ENCODE measurements at places on chromosomes 5 and 9.
A peak's percentile ranks its signal among the peaks of the same experiment; 100 is the strongest.

DNA sequence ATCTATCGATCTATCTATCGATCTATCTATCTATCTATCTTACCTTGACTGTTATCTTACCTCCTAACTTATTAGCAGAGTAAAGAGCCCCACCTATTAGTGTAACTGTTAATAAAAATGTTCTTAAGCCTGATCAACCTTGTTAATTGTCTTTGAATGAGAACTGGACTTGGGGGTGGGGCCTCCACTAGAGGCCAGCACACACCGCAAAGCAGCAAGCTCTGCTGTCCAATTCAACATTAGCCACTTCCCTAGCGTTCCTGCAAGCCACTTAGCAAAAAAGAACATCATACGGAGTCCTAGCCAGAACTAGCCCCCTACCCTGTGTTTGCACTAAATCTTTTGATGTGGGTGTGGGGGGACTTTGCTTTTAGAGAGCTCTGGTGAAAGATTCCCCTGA is 515.8 kb downstream of the KDM4C start:
- DNase-seq, result peak; percentile 19

DNA sequence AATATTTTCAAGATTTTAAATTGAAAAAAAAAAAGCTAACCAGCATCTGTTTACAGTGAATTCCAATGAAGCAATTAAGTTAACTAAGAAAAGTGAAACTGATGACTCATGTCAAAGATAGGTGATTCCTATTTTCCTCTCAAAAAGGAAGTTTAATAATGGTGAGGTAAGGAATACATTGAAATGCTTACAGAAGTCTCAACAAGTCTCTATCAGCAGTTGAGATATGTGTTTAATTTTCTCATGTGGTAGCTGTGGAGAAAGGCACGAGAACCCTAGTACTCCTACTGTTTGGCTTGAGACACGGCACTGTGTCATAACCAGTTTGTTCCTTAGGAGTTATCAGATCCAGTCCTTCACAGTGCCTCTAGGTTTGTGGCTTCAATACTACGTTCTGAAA is 114.5 kb downstream of the SLC25A46 start:
- no peak for DNase-seq

DNA sequence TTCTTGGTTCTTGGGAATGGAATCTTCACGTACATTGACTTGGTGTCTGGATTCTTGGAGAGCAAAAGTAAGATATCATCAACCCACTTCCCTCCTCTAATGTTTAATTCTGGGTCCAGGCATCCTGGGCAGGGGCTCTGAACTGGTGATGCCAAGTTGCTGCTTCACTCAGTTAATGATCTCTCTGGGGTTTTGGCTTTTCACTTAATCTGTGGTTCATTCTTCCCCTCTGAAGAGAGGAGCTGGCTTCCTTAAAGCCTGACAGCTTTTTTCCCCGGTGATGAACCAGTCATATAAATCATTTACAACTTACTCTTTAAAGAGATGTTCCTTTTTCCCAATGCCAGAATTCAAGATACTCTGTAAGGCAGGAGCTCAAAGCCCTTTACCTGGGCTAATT is 65.9 kb downstream of the ARHGAP26 start:
- DNase-seq, result no peak

GRCh38 chr5:148972974-148973374 is 89.9 kb downstream of the SH3TC2 start:
- no peak for DNase-seq

DNA sequence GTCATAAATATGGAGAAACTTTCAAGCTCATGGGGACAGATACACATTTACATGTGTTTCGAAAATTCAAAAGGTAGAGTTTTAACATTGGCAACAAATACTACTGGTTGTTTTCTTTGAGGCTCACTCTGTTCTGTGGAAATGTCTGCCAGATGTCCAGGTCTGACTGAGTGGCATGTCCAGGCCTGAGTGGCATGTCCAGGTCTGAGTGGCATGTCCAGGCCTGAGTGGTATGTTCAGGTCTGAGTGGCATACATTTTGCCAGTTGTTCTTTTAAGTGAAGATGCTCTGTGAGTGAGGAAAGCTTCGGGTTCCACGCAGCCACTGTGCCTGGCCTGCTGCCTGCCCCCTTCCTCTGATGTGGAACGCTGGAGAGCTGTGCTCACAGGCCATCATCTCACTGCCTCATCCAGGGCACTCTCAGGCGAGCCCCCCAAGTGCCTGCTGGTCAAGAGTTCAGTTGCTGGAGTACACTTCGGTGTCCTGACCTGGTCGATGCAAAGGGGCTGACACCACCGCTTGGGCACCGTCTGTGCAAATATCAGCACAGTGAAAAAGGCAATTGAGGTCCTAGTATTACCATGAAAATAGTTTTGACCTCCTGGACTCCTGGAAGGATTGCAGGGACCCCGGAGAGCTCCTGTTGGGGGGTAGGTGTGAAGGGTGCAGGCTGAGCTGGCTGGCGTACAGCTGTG is 89.9 kb downstream of the EHMT1 start:
- DNase-seq, result no peak

DNA sequence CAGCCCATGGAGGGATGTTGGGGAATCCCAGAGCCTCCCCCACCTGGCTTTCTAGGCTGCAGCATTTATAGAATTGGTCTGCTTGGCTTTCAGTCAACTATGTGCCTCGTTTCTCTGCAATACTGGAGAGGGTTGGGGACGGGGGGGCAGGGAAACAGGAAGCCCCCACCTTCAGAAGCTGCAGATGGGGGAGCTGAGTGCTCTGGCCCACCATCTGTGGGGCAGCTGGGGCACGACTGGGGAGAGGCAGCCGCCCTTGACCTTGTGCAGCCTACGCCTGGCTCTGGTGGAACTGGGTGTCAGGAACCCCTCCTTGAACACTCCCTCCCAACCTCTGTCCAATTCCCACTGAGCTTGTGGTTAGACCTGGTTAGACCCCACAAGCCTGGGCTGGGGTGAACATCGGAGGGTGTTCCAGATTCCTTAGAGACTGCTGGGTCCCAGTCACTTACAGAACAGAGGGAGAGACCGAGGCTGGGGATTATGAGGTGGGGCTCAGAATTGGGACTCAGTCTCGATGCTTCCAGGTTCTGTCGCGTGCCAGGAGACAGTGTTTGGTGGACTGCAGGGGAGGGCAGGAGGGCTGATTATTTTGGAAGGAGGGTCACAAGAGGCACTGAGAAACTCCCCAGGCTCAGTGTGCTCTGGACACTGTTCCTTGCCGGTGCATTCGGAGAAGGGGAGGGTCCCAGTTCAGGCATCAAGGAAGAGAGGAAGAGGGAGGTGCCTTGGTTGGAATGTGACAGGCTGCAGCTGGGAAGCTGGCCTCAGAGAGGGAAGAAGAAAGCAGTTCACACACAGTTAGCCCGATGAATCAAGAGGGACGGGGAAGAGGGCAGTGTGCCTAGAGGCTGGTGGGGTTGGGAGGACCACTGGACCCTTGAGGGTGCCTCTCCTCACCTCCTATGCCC is 25.6 kb downstream of the COL27A1 start:
- peak; percentile 48 for DNase-seq

GRCh38 chr5:97478483-97478882 is 295.4 kb upstream of the RIOK2 start:
- no peak for DNase-seq

DNA sequence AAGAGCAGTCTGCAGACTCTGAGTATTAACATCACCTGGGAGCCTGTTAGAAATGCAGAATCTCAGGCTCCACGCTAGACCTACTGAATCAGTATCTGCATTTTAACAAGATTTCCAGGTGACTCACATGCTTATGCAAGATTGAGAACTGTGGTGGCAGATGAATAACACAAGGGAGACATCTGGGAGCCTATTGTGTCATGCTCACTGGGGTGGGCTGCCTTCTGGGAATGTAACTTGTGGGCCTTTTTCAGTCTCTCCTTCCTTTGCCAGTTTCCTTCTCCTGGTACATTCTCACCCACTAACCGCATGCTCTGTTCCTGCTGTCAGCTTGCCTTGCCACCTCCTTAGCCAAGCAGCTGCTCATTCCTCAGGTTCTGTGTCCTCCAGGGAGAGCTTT is 176.6 kb upstream of the C9orf72 start:
- no peak for DNase-seq

DNA sequence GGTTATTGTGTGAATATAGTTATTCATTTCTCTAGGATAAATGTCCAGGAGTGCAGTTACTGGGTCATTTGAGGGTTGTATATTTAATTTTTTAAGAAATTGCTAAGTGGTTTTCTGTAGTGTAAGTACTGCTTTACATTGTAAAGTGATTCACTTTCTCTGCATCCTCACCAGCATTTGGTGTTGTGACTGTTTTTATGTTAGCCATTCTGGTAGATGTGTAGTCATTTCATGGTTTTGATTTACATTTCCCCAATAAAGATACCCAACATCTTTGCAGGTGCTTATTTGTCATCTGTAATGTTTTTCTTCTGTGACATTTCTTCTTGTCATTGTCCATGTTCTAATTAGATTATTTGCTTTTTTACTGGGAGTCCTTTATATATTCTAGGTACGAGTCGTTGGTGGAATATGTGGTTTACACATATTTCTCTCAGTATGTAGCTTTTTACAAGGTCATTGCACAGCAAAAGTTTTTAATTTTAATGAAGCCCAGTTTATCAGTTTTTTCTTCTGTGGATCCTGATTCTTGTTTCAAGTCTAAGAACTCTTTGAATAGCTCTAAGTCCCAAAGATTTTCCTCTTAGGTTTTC is 34.0 kb downstream of the SCGB3A1 start:
- DNase-seq, result no peak

DNA sequence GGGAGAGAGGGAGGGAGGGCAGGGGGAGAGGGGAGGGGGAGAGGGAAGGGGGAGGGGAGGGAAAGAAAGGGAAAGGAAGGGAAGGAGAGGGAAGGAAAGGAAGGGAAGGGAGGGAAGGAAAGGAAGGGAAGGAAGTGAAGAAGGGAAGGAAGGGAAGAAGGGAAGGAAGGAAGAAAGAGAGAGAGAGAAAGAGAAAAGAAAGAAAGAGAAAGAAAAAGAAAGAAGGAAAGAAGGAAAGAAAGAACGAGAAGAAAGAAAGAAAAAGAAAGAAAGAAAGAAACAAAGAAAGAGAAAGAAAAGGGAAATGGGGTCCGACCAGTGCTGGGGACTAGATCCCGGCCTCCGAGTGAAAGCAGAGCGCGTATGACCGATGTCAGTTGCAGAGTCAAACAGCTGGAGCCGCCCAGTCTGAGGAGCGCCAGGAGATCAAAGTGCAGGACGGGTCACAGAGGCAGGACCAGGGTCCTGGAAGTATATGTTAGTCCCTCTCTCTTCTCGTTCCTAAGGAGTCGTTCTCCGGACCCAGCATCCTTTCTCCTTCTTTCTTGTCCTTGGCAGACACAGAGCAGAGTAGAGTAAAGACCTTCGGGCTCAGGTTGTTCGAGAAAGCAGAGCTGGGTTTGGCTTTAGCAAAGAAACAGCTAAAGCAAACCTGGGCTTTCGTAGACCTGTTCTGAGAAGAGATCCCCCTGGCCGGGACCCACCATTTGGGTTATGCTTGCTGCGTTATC is 305.4 kb upstream of the MSX2 start:
- peak; percentile 55 for DNase-seq

DNA sequence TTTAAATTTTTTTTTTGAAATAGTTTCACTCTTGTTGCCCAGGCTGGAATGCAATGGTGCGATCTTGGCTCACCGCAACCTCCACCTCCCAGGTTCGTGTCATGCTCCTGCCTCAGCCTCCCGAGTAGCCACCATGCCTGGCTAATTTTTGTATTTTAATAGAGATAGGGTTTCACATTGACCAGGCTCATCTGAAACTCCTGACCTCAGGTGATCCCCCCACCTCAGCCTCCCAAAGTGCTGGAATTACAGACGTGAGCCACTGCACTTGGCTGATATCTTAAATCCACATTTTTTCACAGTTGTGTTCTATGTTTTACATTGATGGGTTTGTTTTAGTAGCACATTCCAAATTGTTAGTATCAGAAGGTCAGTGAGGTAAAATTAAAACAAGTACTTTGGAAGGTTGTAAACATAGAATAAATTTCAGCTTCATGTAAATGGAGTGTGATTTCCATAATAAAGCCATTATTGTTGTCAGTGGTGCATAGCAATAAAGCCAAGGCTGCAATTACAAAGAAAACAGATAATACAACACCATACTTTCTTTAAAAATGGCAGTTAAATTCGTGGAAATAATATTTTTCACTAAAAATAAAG is 287.2 kb downstream of the ARRDC3 start:
- no peak for DNase-seq

DNA sequence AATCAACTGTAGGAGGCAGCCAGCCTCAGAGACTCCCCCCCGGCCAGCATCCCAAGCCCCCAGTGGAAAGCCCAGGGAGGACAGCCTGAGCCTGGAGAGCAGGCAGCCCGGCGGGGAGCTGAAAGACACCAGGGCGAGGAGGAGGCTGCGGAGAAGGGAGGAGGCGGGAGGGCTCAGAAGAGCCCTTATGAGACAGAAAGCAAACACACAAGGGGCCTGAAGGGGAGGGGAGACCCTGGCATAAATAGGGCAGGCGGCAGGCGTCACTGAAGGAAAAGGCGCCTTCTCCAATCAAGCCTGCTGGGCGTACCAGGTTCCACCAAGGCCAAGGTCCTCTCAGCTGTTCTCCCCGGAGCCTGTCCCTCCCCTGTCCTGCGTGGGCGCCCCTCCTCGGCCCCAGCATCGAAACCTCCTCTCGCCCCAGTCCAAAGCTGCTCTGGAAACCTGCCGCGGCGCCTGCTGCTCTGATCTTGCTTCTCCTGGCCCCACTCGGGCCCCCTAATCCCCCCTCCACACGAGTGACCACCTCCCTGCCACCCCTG is 1.3 kb downstream of the SLC9A3 start:
- no peak for DNase-seq

DNA sequence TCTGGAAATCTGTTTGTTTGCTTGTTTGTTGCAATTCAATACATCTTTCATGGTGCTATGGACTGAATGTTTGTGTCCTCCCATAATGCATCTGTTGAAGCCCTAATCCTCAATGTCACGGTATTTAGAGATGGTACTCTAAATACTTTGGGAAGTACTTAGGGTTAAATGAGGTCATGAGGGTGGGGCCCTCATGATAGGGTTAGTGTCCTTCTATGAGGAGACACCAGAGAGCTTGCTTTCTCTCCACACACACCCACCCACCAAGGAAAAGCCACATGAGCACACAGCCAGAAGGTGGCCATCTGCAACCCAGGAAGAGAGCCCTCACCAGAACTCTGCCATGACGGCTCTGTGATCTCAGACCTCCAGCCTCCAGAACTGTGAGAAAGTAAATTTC is 32.7 kb downstream of the DMGDH start:
- no peak for DNase-seq

- peak; percentile 76 for DNase-seq
Observed at GRCh38 chr9:214648-215493, at the start of gene DOCK8. DOCK8 (plus strand) TSS chr9:214865; CDS start chr9:214977, 112 bp downstream.

GRCh38 chr9:111854799-111855198 is 41.8 kb upstream of the UGCG start:
- no peak for DNase-seq

GRCh38 chr5:176203086-176203485 is 35.1 kb upstream of the SIMC1 start:
- DNase-seq, result no peak

GRCh38 chr5:159269723-159270122 is 6.6 kb downstream of the UBLCP1 start:
- DNase-seq, result no peak

DNA sequence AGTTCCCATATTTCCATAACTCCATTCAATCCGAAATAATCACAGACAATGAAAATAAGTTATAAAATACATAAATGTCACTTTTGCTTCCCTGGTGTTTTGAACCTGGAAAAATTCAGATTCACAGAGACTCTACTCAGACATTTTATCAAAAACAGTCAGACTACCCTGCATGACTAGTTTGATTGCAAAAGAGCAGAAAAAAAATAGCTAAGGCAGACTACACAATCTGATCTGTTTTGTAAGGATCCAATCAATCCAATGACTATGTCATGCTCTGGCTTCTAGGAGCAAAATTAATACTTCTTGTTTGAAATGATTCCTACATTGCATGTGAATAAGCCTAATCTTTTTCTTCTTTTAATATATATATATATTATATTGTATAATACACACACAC is 1262.6 kb downstream of the EFNA5 start:
- no peak for DNase-seq

- no peak for DNase-seq
Observed at GRCh38 chr9:133913571-133914369, 78.4 kb downstream of the VAV2 start.

Data from nephron progenitor cell (in vitro differentiated cells).